Thymus (tissue), 14 donors: ENCODE measurements at places on chromosomes 13 and 19.

- DNase-seq = no peak
These were observed 43.3 kb downstream of the CRYL1 start for GRCh38 chr13:20482275-20482761.

- DNase-seq = no peak
These were observed 984 bp downstream of the SIX5 start for GRCh38 chr19:45767881-45768654.

DNA sequence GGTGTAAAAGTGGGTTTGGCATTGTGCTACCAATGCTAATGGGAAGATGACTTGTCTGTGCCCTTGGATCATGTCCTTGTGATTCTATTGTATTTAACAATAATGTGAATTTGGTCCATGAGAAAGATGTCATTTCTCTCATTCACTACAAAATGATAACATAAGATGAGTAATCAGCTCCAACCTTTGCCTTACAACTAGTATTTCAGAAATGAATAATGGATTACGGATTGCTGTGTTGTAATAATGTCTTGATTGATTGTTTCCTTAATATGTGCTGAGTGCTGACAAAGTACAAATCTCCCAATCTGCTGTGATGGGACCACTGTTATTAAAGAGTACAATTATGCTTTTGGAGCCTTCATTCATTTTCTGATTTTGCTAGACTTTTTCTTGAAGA is 375.0 kb downstream of the PCDH9 start:
- DNase-seq = no peak

DNA sequence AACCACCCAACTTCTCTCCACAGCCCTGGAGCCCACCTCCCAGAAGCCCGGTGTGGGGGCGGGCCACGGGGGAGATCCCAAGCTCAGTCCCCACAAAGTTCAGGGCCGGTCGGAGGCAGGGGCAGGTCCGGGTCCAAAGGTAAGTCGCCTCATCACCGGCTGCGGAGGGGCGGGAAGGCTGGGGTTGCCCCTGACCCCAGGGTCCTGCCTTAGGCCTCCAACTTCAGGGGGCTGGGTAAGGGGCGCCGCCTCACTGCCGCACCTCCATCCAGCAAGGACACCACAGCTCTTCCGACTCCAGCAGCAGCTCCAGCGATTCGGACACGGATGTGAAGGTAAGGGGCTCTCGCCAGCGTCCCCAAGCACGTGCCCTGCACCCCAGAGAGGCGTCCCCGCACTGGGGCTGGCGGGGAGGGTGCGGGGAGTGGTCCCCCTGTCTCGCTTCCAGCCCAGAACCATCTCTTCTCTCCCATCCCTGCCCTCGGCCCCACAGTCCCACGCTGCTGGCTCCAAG is 358 bp downstream of the C19orf33 start:
- no peak for DNase-seq

DNA sequence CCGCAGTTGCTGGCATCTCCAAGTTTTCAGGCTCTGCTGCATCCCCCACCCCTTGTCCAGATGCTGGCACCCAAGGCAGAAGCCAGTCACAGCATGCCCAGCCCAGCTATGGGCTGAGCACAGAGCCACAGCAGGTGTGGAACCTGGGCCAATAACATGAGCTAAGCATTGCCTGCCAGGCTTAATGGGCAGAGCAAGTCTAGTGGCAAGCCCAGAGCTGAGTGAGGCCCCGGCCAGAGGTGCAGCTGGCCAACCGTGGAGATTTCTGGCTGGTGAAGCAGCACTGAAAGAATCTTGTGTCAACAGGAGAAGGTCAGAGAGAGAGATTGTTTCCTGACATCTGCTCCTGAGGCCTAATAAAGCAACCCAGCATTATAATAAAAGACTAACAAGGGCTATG is 111.0 kb downstream of the B3GLCT start:
- no peak for DNase-seq

- no peak for DNase-seq
These were observed 218.0 kb upstream of the SERP2 start for GRCh38 chr13:44155422-44156293.

DNA sequence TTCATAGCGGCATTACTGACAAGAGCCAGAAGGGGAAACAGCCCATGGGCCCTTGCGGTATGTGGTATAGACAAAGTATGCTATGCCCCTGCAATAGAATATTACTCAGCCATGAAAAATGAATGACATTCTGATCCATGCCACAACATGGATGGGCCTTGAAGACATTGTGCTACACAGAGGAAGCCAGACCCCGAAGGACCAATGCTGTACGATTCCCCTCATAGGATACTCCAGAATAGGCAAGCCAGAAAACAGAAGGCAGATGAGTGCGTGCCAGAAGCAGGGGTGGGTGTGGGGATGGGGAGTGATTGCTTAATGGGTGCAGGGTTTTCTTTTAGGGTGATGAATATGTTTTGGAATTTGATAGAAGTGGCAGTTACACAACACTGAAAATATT is 342.0 kb downstream of the TEX29 start:
- DNase-seq = no peak

- no peak for DNase-seq
These were observed 32.2 kb downstream of the UFM1 start for GRCh38 chr13:38381890-38382289.

GRCh38 chr13:29439601-29440388 is 155.7 kb downstream of the SLC7A1 start:
- no peak for DNase-seq

- no peak for DNase-seq
These were observed 38.6 kb downstream of the TNFRSF19 start for GRCh38 chr13:23608701-23609413.

- DNase-seq = no peak
These were observed 108.3 kb upstream of the ZNF536 start for GRCh38 chr19:30263830-30264381.

- DNase-seq = no peak
These were observed 112.3 kb downstream of the SLC7A1 start for GRCh38 chr13:29483211-29483610.

DNA sequence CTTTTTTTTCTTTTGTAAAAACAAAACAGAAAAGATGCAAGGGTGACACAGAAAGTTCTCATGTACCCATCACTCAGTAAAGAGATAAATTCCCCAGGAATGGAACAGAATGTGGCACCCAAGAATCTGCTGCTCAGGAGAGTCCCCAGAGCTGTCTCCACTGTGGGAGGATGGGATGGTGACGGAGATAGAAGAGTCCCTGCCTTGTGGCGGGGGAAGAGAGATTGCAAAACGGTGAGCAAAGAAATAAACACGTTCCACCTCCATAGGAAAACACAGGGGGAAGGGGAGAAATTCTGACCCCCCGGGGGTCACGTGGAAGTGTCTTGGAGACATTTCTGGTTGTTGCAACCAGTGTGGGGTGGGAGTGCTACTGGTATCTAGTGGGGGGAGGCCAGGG is 76.4 kb downstream of the INSR start:
- DNase-seq = no peak

- DNase-seq = no peak
These were observed 60.8 kb upstream of the IPO5 start for GRCh38 chr13:97892717-97893116.

GRCh38 chr13:104895521-104895920 is 1639.9 kb downstream of the EFNB2 start:
- DNase-seq = no peak

DNA sequence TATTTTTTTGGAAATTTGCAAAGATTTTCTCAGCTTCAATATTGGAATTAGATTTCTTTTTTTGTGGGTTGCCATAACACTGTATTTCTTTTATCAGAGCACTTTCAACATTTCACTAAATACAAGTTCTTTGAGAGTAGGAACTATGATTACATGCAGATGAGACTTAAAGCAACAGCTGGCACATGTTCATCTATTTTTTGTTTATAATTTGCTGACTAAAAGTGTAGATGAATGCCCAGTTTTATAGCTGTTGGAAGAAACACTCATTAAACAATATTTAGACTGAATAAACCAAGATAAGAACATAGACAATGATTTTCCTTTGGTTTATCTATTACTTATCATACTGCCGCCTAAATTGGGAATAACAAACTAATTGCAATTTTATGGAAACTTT is 803.0 kb upstream of the KLHL1 start:
- DNase-seq = no peak

DNA sequence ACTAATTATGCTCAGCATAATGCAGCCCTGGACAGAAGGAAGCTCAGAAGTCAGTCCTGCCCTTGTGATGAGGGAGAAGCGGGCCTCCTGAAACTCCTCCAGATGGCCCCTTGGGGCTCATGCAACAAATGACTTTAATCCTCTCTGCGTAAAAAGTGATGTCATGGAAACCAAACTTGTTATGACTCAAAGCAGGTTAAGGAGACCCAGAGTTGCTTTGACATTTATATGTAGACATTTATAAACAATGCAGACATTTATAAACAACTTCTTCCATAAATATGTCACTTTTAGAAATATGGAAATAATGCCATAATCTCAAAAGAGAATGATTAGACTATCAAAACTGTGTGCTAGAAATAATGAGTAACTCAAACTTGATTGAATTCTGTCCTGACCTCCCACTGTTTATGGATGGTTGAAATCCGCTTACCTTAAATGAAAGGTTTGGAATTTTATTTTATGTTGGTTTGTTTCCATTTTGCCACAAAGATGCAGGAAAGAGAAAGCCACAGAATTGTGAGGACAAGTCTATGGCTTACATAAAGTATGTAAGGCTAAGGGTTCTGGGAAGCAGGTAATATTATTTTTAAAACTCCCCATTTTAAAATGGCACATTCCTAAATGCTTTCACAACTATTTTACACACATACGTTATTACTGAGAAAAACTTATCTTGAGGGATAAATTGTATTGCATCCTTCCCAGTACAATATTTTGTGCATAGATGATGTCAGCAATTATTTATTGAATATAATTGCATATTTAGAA is 73.7 kb downstream of the CYSLTR2 start:
- no peak for DNase-seq

DNA sequence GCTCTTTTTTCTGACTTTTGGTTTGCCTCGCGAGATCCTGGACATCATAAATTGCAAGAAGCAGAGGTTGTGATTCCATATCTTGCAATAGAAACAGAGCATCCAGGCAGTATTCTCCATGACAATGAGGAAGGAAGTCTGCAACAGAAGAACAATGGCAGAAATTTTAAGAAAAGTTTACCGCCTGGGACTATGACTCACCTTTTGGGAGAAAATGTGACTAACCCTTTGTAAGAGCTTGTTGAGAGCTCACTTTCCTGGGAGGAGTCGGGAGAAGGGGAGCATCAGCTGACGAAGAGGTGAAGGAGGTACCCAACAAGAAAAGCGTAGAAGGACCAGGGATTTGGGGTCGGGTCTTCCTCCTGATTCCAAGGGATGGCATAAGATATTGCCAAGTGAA is 34.3 kb upstream of the TNFSF11 start:
- DNase-seq = no peak
